Fibroblast of skin of left quadriceps (primary cell): ENCODE measurements at places on chromosomes 2 and 18.

- DNase-seq = no peak
Measured at GRCh38 chr2:139963863-139964355, 1183.7 kb upstream of the NXPH2 start.

DNA sequence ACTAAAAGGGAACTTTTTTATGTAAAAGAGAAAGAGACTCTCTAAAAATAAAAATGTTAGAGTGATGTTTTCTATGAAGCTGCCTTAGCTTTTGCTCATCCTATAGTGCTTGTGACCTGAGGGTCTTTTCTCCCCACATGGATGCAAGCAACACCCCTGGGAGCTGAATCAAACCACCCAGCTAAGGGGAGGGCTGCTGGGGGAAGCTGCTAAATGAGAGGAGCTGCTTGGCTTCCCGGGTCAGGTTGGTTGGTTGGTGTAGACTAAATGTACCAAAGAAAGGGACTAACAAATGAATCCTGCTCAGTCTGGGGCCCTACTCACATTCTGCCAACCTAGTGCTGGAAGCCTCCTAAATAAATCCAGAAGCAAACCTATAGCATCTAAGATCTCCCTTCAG is 35.0 kb downstream of the AFF3 start:
- no peak for DNase-seq

DNA sequence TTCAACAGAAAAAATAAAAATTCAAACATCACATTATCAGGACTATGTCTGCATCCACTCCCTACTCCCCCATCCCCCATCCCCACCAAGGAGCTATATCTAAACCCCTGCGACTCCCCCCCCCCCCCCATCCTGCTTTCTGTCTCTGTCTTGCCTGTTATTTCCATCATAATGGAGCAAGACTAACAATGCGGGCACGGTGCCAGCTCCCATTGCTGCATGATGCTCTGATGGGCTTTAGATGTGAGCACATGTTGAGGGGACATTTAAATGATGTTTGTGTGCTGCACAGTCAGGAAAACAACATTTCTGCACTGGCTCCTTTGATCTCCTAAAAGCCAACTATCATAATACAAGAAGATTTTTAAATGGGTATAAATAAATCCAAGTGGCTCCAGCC is 644.2 kb upstream of the SETBP1 start:
- DNase-seq = no peak

- no peak for DNase-seq
Measured at GRCh38 chr2:2805263-2805662, 474.2 kb upstream of the MYT1L start.
